ENCODE measurements at places on chromosomes 6 and 20.
A peak's percentile ranks its signal among the peaks of the same experiment; 100 is the strongest.

DNA sequence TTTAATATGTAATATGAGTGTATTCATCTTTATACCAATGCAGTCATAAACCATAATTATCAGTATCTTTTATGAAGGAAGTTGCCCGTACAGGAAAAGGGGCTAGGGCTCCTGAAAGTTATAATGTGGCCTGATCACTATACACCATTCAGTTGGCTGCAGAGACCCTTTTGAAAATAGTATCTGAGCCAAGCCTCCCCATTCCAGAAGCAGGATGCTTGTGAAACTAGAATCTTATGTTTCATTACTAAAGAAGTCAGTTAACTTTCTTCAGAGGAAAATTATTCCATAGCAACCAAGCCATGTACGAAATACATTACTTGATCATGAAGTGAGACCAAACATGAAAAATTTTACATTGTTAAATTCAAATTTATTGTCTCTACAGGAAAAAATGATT is 251.5 kb upstream of the TCF21 start:
- no peak for DNase-seq

GRCh38 chr6:11500008-11500407 is 37.5 kb upstream of the TMEM170B start:
- DNase-seq = no peak

- DNase-seq = no peak
These were observed 1.3 kb downstream of the BPIFA2 start for GRCh38 chr20:33169176-33169794.

- DNase-seq = no peak
These were observed 202.1 kb downstream of the NFATC2 start for GRCh38 chr20:51340451-51340840.

- no peak for DNase-seq
These were observed 70.9 kb downstream of the REV3L start for GRCh38 chr6:111411978-111412566.

DNA sequence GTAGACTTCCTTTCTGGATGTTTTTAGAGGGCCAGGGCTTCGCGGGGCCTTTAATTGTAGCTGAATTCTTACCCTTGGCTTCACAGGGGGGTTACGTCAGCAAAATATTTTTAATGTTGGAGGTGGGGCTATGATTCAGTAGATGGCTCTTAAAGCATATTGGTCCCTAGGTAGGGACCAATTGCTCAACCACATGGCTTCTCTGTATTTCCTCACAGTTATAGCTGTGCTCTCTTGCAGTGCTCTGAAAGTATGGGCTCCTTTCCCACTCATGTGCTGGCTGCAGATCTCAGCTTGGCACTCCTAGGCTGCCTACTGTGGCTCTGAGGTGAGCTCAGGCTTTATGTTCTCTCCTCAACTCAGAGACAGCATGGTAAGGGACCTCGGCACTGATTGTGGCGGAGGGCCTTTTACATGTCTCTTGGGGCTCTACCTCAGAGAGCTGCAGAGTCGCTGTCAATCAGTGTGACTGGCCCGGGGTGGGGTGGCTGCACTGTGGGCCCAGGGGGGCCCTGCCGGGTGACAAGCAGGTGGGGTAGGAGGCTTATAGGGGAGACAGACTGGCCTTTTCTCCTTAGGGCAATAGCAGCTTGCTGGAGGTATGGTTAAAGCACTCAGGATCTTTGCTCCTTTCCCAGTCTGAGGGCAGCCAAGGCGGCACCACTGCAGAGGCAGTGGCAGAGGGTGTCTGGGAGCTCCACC is 318.0 kb downstream of the DOK5 start:
- DNase-seq = no peak

GRCh38 chr20:25629816-25630499 is 6.1 kb upstream of the NANP start:
- DNase-seq = no peak

DNA sequence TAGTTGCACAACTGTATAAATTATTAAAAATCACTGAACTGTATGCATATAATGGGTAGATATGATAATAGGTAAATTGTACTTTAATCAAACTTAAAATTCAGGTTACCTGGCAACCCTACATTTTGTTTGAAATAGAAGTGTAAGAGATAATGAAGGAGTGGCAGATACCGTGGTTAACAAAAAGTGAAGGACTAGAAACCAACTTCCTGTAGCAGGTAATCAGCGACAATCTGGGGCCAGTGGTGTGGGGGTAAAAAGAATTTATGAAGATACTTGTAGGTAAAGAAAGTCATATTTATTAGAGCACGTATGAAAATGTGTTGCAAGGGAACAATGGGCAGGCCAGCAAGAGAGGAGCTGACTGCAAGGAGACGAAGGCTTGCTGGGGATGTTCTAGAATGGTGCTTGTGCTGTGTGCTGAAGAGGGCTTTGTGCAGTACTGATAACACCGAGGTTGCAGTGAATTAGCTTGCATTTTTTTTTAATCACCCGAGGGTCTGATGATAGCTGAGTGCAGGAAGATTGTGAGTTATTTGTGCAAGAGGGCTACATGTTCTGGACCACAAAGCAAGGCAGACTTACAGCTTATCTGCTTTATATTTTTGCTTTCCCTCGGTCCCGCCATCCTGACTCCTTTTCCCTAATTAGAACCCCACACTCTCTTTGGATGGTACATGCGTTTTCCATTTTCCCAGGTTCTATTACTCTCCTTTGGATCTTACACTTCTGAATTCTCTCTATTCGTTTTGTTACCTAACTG is 4.6 kb upstream of the ENPP1 start:
- peak; percentile 4 for DNase-seq

- no peak for DNase-seq
These were observed 136.4 kb downstream of the EYA2 start for GRCh38 chr20:47031004-47031403.

GRCh38 chr6:41996997-41997396 is 53.3 kb upstream of the TAF8 start:
- DNase-seq = no peak

- DNase-seq = no peak
These were observed 81.0 kb downstream of the NDUFAF5 start for GRCh38 chr20:13865791-13866351.

- no peak for DNase-seq
These were observed 40.5 kb downstream of the FAM120B start for GRCh38 chr6:170347091-170347490.

DNA sequence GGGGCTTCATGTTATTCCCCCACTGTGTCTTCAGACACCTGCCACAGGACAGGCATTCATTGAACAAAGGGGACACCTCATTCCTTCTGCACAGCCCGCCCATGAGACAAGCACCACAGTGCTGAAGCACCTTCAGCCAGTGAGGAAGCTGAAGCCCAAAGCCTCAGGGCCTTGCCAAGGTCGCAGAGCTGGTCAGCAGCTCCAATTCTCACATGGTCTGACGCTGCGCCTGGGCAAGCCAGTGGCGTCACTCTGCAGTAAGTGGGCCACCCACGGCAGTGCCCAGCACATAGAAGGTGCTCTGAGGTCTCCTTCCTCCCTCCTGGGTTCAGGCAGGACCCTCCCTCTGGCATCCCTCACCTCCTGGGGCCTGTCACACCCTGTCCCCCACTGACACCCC is 43.2 kb downstream of the GRM4 start:
- no peak for DNase-seq

DNA sequence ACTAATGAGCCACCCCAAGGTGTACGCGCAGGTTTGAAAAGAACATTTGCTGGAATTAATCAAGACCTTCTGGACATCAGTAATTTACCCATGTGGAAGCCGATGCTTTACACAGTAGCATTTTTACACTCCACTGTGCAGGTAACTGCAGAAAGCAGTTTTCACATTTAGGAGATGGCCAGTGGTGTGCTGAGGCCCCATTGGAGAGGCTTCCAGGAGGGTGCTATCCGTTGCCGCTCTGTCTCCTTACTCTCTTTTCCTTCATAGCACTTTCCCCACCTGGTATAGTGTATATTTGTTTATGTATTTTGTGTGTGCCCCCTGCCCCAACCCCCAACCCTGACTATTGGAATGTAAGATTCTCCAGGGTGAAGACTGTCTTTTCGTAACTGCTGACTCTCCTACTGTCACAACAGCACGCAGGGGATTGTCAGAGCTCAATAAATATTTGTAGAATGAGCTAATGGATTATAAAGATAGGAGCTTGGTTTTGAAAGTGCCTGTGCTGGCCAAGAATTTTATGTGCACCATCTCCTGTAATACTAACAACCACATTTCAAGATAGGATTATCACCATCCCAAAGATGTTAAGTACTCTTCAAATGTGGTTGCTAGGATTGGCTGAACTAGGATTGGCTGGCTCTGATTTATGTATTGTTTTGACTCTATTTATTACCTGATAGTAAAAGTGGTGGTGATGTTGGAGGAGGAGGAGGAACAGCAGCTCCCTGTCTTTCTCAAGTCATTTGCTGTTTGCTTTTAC is 74.0 kb upstream of the GLP1R start:
- DNase-seq = no peak

- DNase-seq = no peak
These were observed 14.0 kb upstream of the SCGN start for GRCh38 chr6:25637960-25638434.

All from CD4-positive, alpha-beta T cell treated with Interleukin-4 for 4 hours (primary cell).